ENCODE measurements at places on chromosomes 5 and 9.

DNA sequence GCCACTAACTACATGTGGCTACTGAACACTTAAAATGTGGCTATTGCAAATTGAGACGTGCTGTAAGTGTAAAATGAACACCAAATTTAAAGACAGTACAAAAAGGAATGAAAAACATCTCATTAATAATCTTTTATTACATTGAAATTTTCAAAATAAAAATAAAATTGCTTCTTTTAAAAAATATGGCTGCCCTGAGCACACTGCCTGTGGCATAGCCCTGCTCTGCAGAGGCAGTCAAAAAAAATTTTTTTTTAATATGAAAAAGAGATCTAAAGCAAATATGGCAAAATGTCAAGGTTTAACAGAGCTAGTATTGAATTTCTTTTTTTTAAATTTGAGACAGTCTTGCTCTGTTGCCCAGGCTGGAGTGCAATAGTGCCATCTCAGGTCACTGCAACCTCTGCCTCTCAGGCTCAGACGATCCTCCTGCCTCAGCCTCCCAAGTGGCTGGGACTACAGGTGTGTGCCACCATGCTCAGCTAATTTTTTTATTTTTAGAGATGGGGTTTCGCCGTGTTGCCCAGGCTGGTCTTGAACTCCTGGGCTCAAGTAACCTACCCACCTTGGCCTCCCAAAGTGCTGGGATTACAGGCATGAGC lies 25.6 kb downstream of the CARNMT1 start:
- DNase-seq = no peak

- no peak for DNase-seq
Measured at GRCh38 chr5:132754947-132755346, 7.7 kb downstream of the CCNI2 start.

- no peak for DNase-seq
Measured at GRCh38 chr5:136639616-136640015, 274.3 kb upstream of the TRPC7 start.

DNA sequence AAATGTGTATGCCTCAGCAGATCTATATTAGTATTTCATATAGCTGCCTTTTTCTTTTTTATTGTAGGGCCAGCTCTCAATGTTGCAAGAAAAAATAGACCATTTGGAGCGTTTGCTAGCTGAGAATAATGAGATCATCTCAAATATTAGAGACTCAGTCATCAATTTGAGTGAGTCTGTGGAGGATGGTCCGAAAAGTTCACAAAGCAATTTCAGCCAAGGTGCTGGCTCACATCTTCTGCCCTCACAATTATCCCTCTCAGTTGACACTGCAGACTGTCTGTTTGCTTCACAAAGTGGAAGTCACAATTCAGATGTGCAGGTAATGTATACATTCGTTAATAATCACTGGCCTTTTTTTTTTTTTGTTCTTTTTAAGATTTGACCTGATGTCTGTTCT lies 23.7 kb downstream of the MAN2A1 start:
- no peak for DNase-seq

GRCh38 chr9:133563291-133563796 lies 28.8 kb downstream of the ADAMTSL2 start:
- DNase-seq = no peak

GRCh38 chr9:133467101-133467500 lies 7.3 kb downstream of the CACFD1 start:
- no peak for DNase-seq

GRCh38 chr9:2319421-2319820 lies 302.2 kb upstream of the VLDLR start:
- DNase-seq = no peak

DNA sequence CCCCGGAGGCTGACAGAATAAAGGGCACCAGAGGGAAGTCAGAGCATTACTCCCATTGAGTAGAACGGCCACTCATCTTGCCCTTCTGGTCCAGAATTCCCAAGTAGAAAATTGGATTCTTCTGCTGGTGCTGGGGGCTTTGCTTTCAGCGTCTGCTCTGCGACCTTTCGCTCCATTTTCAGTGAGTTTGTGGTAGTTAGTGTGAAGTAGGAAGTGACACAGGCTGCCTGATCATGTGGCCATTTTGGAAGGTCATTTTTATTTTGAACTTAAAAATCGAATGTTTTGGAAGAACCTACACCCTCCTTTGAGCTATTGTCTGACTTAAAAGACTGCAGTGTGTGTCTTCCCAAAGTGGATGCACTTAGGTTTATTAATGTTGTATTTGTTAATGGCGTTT lies 56.7 kb upstream of the FAM120AOS start:
- no peak for DNase-seq

- DNase-seq = no peak
Measured at GRCh38 chr5:95384485-95385213, 6.5 kb upstream of the FAM81B start.

DNA sequence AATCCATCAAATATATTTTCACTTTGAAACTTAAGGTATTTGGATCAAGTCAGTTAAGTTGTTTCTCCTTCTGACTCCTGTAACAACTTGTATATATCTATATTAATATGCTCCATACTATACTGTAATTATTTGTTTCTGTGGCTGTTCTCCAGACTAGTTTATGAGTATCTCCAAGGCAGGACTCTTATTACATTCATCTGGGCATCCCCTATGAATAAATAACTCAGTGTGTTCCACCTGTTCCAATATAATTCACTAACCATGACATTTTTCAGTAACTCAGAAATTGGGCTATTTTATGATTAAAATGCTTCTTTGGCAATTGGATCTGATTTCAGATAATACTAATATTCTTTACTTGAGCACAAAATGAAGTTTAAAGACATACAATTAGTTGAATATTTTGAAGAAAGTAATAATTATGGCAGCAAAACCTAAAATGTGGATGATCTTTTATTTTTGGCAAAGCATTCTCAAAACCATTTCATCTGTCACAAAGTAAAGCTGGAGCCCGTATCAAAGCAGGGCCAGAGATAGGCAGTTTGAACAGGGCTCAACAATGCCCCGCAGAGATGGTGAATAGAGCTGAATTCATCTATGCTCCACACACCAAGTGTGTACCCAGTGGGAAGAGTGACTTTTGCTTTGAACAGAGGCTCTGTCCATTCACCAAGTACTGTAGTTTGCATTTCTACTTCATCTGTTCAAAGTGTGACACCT lies 314.3 kb downstream of the PDE4D start:
- DNase-seq = no peak

Data from activated naive CD4-positive, alpha-beta T cell treated with Interleukin-2 at 50 U/mL for 16 hours (primary cell).